ENCODE measurements at places on chromosomes 4 and X.
A peak's percentile ranks its signal among the peaks of the same experiment; 100 is the strongest.

GRCh38 chr4:2615821-2616220 lies 79.4 kb downstream of the FAM193A start:
- no peak for DNase-seq

DNA sequence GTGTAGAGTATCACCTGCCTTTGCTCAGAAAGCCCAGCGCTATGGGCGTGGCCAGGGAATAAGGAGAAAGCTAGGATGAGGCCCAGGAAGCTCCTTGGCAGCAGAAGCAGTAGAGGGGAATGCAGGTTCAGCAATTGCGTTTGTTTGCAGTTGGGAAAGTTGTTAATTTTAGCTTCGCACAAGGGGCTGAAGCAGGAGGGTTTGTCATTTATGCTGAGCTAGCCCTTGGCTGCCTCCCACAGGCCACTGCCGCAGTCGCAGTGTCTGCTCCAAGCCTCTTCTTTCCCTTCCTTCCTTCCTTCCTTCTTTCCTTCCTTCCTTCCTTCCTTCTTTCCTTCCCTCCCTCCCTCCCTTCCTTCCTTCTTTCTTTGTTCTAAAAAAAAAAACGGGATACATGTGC lies 21.5 kb downstream of the FRMPD3 start:
- no peak for DNase-seq

GRCh38 chrX:110268886-110269285 lies 49.0 kb downstream of the AMMECR1 start:
- peak; percentile 20 for DNase-seq

DNA sequence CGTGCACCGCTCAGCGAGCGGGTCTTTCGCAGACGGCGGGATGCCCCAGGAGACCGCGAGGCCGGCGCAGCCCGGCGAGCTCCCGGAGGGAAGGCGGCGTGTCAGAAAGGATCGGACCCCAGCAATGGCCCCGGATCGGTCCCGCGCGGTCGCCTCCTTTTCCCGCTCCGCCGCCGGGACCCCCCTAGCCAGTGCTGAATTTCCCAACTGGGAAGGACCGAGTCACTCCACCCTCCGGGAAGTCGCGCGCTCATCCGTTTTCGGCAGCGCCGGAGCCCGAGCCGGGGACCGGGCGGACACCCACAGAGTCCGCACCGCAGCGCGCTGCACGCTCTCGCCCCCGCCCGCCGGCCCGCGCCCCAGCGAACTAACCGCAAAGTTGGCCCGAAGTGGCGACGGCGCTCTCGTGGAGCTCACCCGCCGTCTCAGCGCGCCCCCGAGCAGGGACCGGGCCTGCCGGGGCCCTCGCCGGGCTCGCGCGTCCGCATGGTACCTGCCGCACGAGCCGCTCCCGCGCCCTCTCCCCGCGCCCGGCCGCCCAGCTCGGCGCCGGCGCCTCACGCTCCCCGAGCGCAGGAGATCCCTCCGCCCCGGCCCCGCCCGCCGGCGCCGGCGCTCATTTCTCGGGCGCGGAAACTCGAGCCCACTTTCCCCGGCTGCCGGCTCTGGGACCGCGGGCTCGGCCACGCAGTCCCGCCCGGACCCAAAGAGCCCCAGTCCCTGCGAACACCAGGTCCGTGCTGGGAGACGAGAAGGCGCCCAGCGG lies at the start of gene FAT1:
Gene FAT1, minus strand, starts transcription at position 565 of the 766 bp plus-strand sequence. CDS start 14,029 bp downstream, outside the sequence.
- DNase-seq: peak; percentile 86

DNA sequence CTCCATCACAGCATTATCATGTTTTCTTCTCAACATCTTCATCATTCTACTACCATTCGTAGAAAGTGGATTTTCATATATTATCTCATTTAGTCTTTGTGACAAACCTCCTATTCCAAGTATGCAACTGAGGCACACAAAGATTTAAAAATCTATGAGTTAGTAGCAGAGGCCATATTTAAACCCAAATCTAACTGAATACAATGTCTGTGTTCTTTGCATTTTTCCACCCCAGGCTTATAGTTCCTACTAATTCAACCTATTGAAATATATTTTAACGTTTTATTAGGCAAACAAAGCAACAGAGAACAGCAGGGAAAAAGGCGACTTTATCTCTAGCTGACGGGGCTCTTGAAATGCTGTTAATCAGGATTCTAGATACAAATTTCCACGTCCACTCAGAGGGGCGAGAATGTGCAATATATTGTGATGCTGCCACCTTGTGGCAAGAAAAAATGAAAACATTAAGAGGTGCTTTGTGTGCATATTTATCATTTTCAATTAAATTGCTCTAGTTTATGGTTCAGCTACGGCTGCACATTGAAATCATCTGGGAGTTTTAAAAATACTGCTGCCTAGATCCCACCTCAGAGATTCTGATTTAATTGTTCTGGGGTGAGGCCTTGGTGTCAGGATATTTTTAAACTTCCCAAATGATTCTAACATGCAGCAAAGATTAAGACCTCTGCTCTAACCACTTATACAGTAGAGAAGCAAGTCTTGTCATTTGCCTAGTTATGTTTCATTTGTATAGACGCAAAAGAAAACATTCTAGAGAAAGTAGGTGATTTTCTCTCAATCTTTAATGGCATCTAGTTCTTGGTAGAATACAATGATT lies 315.9 kb downstream of the MAPK10 start:
- peak; percentile 81 for DNase-seq

DNA sequence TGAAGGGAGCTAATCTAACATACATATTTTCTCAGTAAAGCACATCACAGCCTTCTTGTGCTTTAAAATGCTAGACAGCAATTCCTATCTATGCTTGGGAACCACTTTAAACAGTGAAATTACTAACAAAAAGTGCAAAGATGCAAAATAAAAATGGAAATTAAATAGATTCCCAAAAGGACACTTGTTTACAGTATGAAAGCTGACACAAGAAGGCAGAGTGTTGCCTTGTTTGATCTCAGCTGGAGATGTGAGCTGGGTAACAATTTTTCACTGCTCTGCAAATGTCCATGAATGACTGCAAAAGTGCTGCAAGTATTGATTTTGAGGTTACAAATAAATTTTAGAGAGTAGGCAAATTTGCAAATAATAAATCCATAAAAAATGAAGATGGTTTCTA lies 22.3 kb downstream of the GRIA2 start:
- no peak for DNase-seq

DNA sequence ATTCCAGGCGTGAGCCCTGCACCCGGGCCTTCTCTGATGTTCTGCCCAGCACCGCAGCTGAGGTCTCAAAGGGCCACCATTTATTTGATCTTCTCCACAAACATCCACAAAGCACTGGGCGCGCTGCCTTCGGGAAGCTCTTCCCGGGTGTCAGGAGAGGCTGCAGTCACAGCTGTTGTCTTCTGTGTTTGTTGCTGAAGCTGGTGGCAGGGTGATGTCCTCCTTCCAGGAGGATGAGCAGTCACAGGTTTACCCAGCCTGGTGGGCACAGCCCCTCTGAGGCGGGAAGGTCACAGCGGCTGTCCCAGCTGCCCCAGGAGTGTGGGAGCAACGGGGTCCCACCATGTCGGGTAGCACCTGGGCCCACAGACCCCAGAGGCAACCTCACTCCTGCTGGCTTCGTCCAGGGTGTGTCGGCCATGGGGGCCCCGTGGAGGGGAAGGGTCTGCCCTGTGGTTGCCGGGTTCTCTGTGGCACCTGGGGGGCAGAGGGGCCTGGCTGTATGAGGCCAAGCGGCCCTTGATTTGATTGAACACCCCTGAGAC lies 27.6 kb downstream of the FGFRL1 start:
- no peak for DNase-seq

Measured in fibroblast of pulmonary artery (primary cell).